ENCODE measurements at places on chromosomes 7 and 10.

GRCh38 chr10:96414303-96414702 is 55.5 kb upstream of the OPALIN start:
- DNase-seq = no peak

DNA sequence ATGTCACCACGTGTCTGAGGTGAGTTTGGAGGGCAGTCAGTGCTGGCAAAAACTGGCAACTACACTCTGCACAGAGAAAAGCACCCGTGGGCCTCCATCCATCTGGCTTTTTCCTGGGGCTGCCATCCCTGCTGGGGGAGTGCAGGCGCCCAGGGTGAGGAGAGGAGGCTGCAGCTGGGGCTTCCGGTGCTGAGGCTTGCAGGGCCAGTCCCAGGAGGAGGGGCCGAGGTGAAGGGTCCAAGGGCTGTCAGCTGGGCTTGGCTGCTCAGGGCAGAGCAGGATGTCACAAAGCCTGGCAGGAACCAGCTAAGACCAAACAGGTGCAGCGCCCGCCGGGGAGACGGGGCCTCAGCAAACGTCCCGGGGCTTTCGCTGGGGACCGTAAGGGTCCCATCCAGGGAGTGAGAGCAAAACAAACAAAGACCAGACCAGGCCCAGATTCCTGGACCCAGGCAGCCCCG is 77.2 kb downstream of the CFAP46 start:
- no peak for DNase-seq

GRCh38 chr7:42236976-42237810 is at the start of gene GLI3:
Gene GLI3, minus strand, starts transcription at chr7:42237209. Its CDS starts 13,956 bp downstream, at chr7:42223253.
- no peak for DNase-seq

GRCh38 chr10:13053794-13054462 is 46.0 kb upstream of the OPTN start:
- no peak for DNase-seq

DNA sequence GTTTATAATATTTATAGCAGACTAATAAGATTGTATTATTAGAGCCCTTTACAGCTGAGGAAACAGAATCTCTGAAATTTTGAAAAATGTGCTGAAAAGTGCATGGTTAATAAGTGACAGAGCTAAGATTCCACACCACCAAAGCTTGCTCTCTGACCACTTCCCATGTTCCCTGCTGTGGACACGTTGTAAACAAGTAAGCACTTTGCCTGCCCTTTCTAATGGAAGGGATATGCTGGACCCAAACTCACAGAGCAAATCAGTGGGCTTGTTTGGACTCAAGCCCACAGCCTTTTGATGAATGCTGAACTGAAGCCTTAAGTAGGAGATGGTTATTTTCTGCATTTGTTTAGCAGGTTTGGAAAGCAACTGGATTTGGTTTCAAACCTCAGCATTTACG is 214.0 kb upstream of the TMEM72 start:
- DNase-seq = no peak

GRCh38 chr7:40200791-40201190 is 66.0 kb downstream of the SUGCT start:
- no peak for DNase-seq

DNA sequence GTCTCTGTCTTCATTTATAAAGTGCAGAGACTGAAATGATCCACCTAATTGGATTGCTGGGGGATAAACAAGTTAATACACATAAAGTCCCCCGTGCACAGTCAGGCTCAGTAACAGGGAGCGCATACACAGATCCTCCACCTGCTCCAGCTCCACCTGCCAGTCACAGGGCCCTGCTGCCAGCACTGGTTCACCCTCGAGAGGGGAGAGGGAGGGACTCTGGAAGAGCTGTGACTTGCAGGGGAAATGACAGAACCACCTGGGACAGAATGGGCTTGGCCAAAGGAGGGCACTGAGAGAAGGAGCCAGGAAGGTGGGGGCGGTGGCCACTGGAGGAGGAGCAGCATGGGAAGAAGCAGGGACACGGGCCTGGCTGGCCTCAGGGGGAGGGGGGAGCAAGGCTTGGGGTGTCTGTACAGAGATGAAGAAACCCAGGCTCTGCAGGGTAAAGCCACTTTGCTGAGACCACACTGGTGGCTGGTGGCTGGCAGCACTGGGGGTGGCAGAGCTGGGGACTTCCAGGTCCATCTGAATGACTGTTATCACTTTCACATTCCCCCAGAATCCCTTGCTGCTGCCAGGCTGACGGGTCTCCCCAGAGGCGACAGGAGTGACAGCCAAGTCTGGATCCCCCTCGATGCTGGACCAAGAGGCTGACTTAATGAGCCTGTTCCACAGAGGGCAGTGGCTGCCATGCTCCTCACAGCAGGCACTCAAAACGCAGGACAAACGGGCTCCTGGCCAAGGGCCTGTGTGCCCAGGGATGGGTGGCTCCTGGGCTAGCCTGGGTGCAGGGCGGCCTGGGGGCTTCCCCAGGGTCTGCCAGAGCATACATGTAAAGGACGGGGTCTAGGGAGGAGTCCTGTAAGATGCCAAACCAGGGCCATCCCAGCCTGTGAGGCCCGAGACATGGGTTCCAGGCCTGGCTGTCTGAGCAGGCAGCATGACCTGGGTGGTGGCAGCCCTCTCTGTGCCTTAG is 151.1 kb downstream of the SH3PXD2A start:
- DNase-seq = no peak

- no peak for DNase-seq
Observed at GRCh38 chr7:24835643-24836042, 78.4 kb upstream of the GSDME start.

GRCh38 chr10:120972259-120972658 is 121.1 kb downstream of the WDR11 start:
- DNase-seq = no peak

DNA sequence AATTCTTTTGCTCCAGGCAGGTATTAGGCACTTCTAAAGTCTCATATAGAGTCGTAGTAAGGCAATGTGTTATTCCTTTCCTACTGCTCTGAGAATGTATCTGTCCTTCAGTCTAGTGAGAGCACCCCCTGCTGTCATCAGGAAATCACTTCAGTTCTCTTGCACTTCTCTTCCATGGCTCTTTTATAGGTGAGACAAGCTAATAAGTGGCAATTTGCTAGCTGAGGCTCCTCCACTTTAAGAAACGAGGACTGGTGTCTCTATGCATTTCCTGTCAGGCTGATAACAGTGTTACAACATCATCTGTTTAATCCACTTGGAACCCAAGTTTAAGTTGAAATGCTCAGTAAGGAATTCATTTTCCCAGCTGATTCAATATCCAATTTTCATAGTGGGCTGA is 350.6 kb downstream of the TFEC start:
- peak; percentile 18 for DNase-seq

- DNase-seq = no peak
Observed at GRCh38 chr7:25707768-25708620, 444.0 kb upstream of the NFE2L3 start.

DNA sequence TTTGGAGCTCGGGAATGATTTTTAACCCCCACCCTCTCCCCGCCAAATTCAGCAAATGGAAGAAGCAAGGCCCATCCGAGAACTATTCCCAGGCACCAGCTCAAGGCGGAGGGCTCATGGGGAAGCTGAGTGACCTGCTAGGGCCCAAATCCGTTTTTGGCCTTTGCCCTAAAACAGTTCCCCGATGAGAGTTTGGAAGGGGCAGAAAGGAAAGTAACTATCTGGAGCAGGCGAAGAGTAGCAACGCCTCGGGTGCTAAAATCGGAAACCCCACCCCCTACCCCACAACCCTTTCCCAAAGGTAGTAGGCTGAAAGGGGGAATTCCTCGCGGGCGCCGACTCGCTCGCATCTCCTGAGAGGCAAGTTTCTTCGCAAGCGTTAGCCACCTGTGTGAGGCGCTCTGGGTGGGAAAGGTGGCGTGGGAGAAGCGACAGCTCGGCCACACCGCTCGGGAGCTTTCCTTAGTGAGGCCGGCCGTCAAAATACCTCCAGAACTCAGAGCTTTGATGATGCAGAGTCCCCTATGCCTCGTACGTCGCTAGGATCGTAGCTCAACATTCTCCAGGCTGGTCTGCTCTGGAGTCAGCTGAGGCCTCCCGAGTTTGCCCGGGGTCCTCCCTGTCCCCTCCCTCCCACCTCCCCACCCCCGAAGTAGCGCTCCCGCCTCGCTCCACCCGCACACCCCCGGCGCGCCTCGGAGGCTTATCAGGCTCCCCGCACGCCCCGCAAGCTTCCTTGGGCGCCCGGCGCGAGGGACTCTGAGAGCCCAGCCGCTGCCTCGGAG is 642 bp upstream of the PRKG1 start:
- no peak for DNase-seq

DNA sequence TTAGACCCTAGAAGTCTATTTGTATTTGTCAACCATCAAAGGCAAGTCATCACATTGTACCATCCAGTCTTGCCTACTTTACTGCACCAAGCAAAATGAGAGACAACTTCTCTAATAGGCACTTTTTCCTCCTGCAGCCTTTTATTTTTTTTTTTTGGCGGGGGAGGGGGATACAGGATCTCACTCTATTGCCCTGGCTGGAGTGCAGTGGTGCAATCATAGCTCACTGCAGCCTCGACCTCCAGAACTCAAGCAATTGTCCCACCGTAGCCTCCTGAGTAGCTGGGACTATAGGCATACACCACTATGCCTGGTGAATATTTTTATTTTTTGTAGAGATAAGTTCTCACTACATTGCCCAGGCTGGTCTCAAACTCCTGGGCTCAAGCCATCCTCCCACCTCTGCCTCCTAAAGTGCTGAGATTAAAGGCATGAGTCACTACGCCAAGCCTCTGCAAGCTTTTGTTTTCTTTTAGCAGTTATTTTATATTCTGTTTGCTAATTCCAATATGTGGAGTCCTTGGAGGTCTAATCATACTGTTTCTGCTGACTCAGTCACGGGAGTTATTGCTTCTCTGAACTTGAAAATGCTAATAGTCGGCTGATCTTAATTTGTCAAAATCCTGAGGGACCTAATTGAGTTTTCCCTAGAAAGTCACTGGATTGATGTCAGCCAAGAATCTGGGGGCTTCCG is 14.2 kb downstream of the KPNA7 start:
- no peak for DNase-seq

DNA sequence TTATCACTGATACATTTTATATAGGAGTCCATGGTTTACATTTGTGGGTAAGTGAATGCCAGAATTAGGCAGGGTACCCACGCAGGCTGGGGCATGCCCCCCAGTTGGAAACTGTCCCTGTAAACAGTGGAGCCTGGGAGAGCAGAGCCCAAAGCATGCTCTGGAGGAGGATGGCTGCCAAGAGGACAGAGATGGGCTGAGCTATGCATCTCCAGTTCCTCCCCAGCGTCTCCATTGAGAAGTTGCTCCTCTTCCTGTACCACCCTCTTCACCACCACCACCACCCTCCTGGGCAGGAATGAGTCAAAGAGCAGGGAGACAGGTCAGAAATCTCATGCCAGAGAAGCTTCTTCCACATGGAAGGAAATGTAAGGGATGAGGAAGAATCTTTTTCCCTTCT is 67.7 kb upstream of the KMT2E start:
- peak; percentile 15 for DNase-seq

GRCh38 chr10:24009736-24010135 is 199.2 kb upstream of the KIAA1217 start:
- DNase-seq = no peak

DNA sequence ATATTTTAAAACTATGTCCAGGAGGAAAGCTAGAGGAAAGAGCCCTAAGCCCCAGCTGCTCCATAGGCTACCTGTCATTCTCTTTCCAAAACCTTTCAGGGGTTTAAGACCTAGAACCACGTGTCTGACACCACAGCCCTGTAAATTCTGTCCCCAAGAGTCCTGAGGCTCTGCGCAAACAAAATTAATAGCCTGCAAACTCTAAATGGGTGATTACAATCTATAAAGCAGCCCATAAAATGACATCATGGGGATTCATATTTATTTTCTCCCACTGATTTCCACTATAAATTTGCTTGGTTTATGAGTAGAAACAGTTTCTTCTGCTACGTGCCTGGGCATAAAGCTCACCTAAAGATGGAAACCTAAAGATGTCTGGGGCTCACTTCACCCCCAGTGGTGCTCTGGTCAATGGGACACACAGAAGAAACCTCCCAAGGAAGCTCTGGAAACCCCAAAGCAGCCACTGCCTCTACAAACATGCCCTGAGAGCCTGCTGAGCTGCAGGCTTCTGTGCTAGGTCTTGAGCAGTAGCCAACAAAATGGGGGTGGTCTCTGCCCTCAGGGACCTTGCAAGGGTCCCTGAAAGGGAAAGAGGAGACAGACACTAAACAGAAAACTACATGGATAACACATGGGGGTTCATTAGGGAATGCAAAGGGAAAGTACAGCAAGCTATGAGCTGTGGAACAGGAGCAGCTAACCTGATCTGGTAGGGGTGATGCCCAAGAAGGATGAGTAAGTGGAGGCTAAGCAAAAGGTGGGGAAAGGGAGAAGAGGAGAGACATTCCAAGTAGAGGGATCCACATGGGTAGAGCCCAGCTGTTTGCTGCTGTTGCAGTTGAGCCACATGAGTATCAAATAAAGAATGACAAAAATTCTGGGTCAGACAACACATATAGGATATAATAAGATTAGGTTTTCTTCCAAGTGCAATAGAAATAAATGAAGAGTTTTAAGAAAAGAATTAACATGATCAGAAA is 331.7 kb downstream of the KCNMA1 start:
- no peak for DNase-seq

- DNase-seq = no peak
Observed at GRCh38 chr7:158371856-158372255, 215.8 kb downstream of the PTPRN2 start.

DNA sequence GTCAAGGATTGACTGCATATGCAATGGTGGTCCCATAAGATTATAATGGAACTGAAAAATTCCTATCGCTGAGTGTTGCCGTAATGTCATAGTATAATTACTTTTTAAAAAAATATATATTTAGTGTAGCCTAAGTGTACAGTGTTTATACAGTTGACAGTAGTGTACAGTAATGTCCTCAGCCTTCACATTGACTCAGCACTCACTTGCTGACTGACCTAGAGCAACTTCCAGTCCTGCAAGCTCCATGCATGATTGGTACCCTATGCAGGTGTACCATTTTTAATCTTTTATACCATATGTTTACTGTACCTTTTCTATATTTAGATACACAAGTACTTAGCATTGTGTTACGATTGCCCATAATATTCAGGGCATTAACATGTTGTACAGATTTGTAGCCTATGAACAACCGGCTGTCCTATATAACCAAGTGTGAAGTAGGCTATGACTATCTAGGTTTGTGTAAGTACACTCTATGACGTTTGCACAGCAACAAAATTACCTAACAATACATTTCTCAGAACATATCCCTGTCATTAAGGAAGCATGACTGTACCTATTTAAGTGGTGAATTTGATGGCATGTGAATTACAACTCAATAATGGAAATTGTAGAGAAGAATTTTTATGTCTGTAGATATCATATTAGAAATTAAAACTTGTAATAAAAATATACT is 40.9 kb downstream of the CCNY start:
- no peak for DNase-seq

DNA sequence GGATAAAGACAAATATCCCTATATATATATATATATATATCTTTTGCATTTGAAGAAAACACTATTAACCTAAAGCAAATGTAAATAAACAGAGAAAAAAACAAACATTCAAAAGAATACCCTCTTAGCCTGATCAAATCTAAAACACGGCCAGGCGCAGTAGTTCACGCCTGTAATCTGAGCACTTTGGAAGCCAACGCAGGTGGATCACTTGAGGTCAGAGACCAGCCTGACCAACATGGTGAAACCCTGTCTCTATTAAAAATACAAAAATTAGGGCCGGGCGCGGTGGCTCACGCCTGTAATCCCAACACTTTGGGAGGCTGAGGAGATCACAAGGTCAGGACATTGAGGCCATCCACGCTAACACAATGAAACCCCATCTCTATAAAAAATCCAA is 9.2 kb downstream of the ANXA7 start:
- DNase-seq = no peak
